Gastrocnemius medialis (tissue), 4 donors: ENCODE measurements at places on chromosomes 4 and X. TPM values are rescaled to one million over a fixed set of nuclear protein-coding genes. Genes with fewer than 3 reads are reported as not detected.
A peak's percentile ranks its signal among the peaks of the same experiment; 100 is the strongest.

DNA sequence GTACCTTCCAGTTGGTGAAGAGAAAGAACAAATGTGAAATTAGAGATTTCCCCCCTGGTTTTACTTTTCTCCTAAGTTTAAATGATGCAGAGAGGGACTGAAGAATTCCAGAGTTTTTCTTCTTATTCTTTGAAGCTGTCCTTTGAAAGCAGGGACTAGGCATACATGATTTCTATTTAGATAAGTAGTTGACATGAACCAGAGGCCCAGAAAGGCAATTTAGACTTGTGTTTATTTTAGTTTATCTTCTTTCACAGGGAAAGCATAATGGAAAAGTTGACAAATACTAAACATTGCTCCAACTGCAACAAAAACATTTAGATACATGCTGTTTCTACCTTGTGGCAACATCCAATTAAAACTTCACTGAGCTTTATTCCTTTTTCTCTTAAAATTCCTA lies 32.0 kb downstream of the PTPN13 start:
- no peak for DNase-seq
- H3K27ac ChIP-seq: no peak overlapping the region
- no peak overlapping the region for H3K4me3 ChIP-seq
- no peaks in the 10 kb centered on the region for H3K27me3 ChIP-seq
- no peaks in the 10 kb centered on the region for H3K4me1 ChIP-seq

- no peak overlapping the region for H3K27ac ChIP-seq
- no peak overlapping the region for H3K4me3 ChIP-seq
These were observed 17.2 kb upstream of the RNF212 start for GRCh38 chr4:1130316-1131186.

DNA sequence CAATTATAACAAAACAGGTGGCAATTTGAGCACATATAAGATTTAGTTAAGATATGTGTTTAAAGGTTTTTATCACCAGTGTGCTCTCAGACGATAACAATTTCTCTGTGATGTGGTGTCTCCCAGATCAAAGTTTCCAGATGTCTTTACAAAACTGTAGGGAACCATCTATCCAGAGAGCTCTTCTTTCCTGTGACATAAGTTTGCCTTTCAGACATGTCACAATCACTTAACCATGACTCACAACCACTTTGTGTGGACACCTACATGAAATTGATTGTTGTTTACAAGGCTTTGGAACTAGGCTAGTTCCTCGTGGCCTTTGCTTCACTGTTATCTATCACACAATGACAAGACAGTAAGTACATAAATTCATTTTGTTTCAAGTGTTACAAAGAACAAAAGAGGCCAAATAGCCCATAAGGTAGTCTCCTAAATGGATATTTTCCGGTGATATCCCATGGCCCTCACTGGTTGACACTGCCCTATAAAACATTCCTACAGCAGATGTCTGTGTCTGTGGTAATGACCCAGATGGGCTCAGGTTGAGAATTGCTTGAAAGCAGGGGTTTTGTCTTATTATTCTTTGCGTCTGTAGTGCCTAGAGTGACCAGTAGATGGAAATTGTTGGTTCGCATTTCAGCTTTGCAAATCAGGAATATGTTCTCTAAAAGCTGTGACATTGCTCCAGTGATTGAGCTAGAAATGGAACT lies 297.8 kb upstream of the FAM241A start:
- no peak overlapping the region for H3K4me3 ChIP-seq
- H3K36me3 ChIP-seq: no peaks in the 10 kb centered on the region
- no peaks in the 10 kb centered on the region for H3K4me1 ChIP-seq
- DNase-seq: no peak
- H3K27ac ChIP-seq: no peak overlapping the region

GRCh38 chr4:168981460-168981859 lies 28.6 kb downstream of the CBR4 start:
- no peak overlapping the region for H3K4me3 ChIP-seq
- no peaks in the 10 kb centered on the region for H3K27me3 ChIP-seq
- H3K4me1 ChIP-seq: no peaks in the 10 kb centered on the region
- no peak for DNase-seq

- H3K4me1 ChIP-seq: no peaks in the 10 kb centered on the region
These were observed 401 bp upstream of the ZFP92 start for GRCh38 chrX:153410888-153411254.

DNA sequence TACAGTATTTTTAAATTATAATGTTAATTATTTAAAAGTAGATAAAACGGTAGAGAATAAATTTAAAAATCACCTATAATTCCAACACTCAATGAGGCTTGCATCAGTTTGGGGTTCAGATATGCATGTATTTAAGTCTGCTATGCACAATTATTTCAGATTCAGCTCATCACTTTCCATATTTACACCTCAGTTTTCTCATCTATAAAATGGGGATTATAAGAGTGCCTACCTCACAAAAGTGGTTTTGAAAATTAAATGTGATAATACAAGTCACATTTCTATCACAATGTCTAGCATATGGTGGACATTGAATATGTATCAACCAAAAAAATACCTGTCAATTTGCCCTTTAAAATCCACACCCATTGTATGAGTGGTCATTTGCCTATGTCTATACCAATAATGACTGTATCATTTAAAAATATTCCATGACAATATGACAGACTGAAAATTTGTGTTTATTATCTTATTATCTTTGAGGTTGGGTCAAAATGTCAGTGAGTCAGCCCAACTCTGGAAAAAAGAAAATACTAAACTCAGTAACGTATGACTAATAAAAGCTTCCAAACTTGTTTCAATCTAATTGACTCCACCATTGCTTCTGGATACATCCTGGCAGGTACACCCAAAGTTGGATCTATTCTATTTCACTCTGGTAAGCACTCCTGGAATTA lies 20.8 kb downstream of the OR13H1 start:
- no peaks in the 10 kb centered on the region for H3K4me1 ChIP-seq
- H3K36me3 ChIP-seq: no peaks in the 10 kb centered on the region
- no peak overlapping the region for H3K27ac ChIP-seq
- H3K27me3 ChIP-seq: no peaks in the 10 kb centered on the region
- DNase-seq: no peak

DNA sequence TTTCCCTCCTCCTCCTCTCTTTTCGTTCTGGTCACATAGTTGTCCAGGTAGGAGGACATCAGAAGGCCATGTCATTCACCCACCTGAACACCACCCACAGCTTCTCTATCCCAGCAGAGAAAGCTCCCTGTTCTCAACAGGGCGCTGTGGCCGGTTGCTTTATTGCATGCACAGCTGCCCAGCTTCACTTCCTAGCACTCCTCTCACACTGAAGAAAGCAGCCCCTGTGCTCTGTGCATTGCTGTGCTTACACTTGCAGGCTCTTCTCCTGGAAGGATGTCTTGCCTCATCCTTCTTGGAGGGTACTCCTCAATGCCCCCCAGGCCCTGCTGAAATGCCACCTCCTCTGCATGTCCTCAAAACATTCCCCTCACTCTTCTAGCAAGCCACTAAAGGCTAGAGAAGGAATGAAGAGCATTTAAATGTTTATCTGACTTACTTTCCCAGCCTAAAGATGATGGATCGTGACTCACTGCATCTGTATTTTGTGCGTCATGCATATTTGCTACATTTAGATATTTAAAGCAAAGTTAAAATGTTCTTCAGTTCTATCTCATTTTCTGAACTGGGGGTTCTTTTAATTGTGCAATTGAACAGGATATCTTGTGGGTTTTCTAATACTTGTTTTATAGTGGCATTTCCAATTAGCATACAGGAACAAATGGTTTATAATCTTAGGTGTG lies 186.4 kb upstream of the PUDP start:
- DNase-seq: no peak
- no peaks in the 10 kb centered on the region for H3K36me3 ChIP-seq
- no peak overlapping the region for H3K27ac ChIP-seq
- H3K4me3 ChIP-seq: no peak overlapping the region
- H3K4me1 ChIP-seq: no peaks in the 10 kb centered on the region

DNA sequence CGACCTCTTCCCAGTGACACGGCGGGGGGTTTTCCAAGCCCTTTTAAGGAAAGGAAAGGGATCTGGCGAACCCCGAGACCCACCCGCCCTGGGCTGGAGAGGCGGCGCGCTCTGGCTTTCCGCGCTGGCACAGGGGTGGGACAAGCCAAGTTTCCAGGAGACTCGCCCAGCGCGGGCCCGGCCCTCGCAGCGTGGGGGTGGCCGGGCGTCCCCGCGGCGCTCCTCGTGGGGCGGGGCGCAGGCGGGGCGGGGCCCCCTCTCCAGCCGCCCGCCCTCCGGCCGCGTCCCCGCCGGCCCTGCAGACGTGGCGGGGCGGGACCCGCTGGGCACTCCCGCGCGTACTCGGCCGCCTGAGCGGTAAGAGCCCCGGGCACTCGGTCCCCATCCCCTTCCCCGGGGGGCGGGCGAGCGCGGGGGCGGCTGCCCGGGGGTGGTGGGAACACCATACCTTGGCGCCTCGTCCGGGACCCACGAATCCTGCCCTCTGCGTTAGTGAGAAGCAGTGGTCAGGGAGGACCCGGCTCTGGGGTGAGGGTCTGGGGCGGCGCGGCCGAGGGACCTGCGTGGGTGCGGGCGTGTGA lies at the start of gene FAM114A1:
Gene FAM114A1 (plus strand): TSS at position 329 of the 581 bp plus-strand sequence. CDS start 10,273 bp downstream, outside the sequence.
- peak; percentile 42 for DNase-seq
- no peaks in the 10 kb centered on the region for H3K27me3 ChIP-seq
- H3K27ac ChIP-seq: peak within 1 kb of the TSS; percentile 89
- H3K36me3 ChIP-seq: no peaks in the 10 kb centered on the region

- peak overlapping the region; percentile 81 for H3K27ac ChIP-seq
- H3K36me3 ChIP-seq: no peaks in the 10 kb centered on the region
- H3K27me3 ChIP-seq: no peaks in the 10 kb centered on the region
- peaks cover 34% of the 10 kb centered on the region for H3K4me1 ChIP-seq
- no peak for DNase-seq
These were observed 918 bp downstream of the HAUS3 start for GRCh38 chr4:2241003-2241402.

DNA sequence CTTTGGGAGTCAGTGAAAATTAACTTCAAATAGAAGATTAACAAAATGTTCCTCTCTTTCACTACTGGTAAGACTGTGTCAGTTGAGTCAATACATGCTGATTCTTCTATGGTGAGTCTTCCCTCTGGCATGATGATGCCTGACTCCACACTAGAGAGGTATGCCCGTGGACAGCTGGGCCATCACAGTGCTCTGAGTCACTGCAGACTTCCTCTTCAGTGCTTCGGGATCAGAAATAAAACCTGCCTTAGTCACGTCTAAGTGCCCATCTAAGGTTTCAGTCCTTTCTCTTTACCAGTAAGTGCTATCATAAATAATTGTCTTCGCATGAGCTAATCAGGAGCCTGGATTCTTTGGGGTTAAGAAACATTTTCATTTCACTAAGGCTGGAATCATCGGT lies 1.6 kb upstream of the ASB5 start:
- peak overlapping the region; percentile 94 for H3K27ac ChIP-seq
- no peak overlapping the region for H3K4me3 ChIP-seq
- no peaks in the 10 kb centered on the region for H3K27me3 ChIP-seq
- H3K4me1 ChIP-seq: peaks cover 47% of the 10 kb centered on the region

GRCh38 chr4:85409251-85409650 lies 65.7 kb upstream of the ARHGAP24 start:
- no peak overlapping the region for H3K27ac ChIP-seq
- no peaks in the 10 kb centered on the region for H3K27me3 ChIP-seq
- H3K4me1 ChIP-seq: no peaks in the 10 kb centered on the region
- no peak for DNase-seq
- H3K36me3 ChIP-seq: no peaks in the 10 kb centered on the region
- no peak overlapping the region for H3K4me3 ChIP-seq

DNA sequence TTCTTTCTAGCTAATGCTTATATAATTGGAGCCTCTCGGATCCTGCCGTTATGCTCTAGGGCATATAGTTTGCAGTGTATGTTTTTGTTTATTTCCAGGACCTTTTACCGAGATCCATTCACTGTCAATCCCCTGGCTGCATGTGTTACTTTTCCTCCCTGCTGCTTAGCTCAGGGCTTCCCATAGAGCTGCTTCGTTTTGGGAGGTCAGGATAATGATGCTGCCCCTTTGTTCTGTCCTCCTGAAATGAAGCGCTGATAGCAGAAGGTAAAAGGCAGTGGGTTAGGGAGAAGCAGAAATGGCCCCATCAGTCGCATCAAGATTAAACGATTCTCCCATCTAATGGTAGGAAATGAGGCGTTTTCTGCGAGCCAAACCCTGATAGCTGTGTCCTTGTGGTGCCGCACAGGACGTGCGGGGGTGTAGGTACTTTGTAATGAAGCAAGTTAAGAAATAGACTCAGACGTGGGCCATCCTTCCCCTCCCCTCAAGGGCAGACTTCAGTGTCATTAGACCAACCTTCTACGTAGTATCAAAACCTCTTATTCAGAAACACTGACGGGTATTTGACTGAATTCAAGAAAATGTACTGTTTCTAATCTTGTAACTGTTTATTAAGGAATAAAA lies 37.3 kb downstream of the AFF2 start:
- H3K36me3 ChIP-seq: no peaks in the 10 kb centered on the region
- no peak for DNase-seq
- H3K4me1 ChIP-seq: no peaks in the 10 kb centered on the region

- peak; percentile 14 for DNase-seq
- H3K27ac ChIP-seq: no peak overlapping the region
- H3K4me3 ChIP-seq: no peak overlapping the region
These were observed 47.3 kb upstream of the SCML1 start for GRCh38 chrX:17689971-17690409.

DNA sequence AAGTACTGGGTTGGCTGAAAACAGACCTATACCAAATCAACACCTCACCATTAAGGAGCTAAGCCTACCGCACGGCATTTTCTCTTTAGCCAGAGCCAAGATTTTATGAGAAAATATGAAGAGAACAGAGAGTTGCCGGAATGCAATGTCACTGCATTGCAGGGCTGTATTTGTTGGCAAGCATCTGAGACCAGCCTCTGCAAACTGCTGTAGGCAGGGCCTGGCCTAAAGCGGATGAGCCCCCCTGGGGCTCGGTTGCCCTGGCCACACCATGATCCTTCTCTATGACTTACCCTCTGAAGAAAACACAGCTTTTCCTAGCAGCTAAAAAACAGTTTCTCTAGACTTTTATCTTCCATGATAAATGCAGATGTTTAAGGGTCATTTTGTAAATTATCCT lies 120.5 kb upstream of the SORBS2 start:
- no peaks in the 10 kb centered on the region for H3K36me3 ChIP-seq
- peak overlapping the region; percentile 25 for H3K27ac ChIP-seq
- H3K4me3 ChIP-seq: peak overlapping the region; percentile 10

CT45A10 gene
- total RNA-seq: not detected

SGMS2 gene
- 33.0 TPM for total RNA-seq

ITGB1BP2 gene
- 2.4 TPM for total RNA-seq

ADH6 gene
- total RNA-seq: not detected

LUZP4 gene
- total RNA-seq: not detected

ADAM29 gene
- not detected for total RNA-seq
